Muscle of leg (tissue), 16 donors: ENCODE measurements at places on chromosomes 6 and 20. TPM values are rescaled to one million over a fixed set of nuclear protein-coding genes. Genes with fewer than 3 reads are reported as not detected.

AURKA gene
- total RNA-seq = 9.4 TPM

SIRPD gene
- total RNA-seq = not detected

ENPP5 gene
- total RNA-seq = 4.7 TPM

C6orf118 gene
- 0.89 TPM for total RNA-seq

PDE10A gene
- 9.0 TPM for total RNA-seq
